ENCODE measurements at places on chromosomes 11 and 22.

DNA sequence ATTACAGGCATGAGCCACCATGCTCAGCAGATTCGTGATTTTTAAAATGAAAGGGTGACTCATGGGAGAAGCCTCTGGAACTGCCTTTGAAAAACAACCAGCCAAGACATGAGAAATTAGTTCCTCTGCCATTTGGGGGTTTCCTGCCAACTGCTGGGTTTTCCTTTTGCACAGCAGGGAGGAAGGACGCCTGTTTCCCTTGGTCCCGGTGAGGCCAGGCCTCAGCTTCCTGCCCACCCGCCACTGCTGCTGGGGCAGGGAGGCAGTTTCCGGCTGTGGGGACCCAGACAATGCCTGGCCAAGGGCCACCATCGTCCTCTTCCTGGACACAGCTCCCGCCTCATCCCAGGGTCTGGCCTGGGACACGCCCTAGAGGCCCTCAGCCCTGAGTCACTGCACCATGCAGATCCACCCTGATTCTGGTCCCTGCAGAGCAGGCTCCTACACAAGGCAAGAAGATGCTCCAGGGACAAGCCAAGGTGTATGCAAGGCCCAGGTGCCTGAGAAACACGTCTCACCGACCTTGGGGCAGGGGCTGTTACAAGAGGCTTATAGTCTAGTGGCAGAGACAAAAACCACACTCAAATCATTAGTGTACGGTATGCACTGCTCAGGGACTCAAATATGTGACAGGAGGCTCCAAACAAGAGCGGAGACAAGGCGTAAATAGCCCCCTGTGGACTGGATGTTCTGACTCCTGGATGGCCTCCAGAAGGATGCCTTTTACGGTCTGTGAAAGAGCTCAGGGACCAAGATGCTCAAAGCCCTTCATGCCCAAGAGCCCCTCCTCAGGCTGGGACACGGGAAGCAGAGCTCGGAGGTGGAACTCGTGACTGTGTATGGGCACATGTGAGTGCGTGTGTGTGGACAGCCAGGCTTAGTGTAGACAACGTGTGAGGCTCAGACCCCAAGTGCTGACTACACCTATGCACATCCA is 10.0 kb downstream of the PPM1F start:
- no peak for DNase-seq

DNA sequence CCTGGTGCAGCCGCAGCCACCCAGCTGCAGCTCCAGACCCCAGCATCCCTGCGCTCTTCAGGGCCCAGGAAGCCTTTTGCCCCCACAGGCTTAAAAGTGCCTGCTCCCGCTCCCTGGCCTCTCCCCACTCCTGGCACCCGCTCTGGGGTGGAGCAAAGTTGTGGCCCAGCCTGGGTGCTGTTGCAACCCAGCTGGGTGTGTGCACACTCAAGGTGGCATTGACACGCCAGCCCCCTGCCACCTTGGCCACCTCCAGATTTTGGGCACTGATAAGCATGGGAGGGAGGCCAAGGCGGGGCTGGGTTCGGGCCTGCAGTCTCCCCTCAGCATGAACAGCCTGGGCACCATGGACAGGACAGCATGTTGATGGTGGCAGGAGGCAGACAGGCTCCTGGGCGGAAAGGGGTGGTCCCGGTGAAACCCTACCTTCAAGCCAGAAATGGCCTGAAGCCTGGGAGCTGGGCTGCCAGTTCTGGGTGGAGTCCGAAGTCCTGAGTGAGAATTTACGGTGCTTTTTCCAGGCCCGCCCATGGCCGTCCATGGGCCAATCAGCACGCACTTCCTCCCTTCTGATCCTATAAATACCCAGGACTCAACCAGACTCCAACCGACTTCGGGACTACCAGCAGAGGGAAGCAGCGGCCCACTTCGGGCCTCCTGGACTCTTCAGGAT is 23.6 kb upstream of the RNASEH2C start:
- DNase-seq: no peak

GRCh38 chr11:22703040-22703439 is 36.6 kb downstream of the GAS2 start:
- DNase-seq: no peak

DNA sequence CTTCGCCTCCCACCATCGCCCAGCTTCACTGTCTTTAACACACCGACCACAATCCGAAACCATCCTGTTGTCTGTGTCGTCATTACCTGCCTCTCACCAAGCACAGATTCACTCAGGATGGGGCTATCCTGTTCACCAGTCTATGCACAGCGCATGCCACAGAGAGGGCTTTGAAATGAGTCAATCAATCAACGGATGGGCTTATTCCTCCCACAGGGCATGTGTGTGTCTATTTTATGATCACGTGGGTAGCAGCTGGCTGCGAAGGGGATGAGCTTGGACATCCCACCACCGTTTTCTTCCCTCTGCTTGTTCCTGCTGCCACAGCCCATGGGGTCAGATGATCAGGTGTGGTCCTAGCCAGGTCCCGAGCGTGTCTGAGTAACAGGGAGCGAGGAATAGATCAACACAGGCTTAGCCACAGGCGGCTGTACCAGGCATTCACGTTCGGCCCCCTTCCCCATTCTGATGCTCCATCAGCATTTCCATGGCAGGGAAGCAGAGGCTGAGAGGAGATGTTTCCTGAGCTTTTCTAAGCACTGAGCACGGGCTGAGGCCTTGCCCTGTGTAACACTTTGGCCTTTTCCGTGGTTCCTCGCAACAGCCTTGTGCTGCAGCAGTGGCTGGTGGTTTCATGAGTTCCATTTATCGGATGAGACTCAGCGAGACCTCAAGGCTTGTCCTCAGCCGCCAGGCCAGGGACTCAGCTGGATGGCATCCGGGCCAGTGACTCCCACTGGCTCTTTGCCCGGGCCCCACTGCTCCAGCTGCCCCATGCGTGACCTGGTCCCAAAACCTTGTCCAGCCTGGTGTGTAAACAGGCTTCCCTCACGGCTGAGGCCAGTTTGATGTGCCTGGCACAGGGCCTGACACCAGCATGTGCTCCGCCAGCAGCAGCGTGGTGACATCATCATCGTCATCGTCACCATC is 48.1 kb upstream of the FGF3 start:
- DNase-seq: no peak
